ENCODE measurements at places on chromosomes 1 and 21.

- no peak for DNase-seq
Observed at GRCh38 chr1:43460988-43461693, 7.4 kb upstream of the HYI start.

GRCh38 chr1:200130552-200130951 lies 103.0 kb downstream of the NR5A2 start:
- DNase-seq, result no peak

DNA sequence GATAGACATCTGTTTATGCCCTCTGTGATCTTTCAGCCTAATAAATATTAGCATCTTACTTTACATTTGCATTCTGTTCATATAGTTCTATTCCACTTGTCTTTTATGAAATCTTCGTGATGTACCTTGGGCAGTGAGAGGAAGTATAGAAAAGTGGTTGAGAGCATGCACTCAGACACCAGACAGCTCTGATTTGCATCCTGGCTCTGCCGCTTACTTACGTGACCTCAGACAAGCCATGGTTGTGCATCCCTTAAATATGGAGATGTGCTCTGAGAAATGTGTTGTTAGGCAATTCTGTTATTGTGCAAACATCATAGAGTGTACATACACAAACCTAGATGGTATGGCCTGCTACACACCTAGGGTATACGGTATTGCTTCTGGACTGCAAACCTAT lies 22.9 kb downstream of the OVGP1 start:
- no peak for DNase-seq

GRCh38 chr1:164635059-164635802 lies 76.2 kb downstream of the PBX1 start:
- no peak for DNase-seq

GRCh38 chr1:163477276-163477830 lies 155.6 kb downstream of the NUF2 start:
- DNase-seq, result no peak

Data from fibroblast of skin of left quadriceps (primary cell).